Activated CD4-positive, alpha-beta memory T cell treated with anti-CD3 and anti-CD28 coated beads, Interleukin-2, amount 10 ng/mL, durations not matched to agents 7 days and 5 days (primary cell): ENCODE measurements at places on chromosomes 6 and 20. TPM values are rescaled to one million over a fixed set of nuclear protein-coding genes. Genes with fewer than 3 reads are reported as not detected.

LRFN2 gene
- total RNA-seq, result 0.08 TPM

FOXA2 gene
- total RNA-seq, result not detected

TFEB gene
- 15.0 TPM for total RNA-seq

MYLK2 gene
- 0.45 TPM for total RNA-seq

TNFRSF6B gene
- not detected for total RNA-seq
